ENCODE measurements at places on chromosomes 12 and 14.

- DNase-seq = no peak
Measured at GRCh38 chr12:102708108-102708507, 208.9 kb downstream of the PAH start.

GRCh38 chr14:21923820-21924219, 250.2 kb upstream of the OR4E1 start:
- DNase-seq = no peak

DNA sequence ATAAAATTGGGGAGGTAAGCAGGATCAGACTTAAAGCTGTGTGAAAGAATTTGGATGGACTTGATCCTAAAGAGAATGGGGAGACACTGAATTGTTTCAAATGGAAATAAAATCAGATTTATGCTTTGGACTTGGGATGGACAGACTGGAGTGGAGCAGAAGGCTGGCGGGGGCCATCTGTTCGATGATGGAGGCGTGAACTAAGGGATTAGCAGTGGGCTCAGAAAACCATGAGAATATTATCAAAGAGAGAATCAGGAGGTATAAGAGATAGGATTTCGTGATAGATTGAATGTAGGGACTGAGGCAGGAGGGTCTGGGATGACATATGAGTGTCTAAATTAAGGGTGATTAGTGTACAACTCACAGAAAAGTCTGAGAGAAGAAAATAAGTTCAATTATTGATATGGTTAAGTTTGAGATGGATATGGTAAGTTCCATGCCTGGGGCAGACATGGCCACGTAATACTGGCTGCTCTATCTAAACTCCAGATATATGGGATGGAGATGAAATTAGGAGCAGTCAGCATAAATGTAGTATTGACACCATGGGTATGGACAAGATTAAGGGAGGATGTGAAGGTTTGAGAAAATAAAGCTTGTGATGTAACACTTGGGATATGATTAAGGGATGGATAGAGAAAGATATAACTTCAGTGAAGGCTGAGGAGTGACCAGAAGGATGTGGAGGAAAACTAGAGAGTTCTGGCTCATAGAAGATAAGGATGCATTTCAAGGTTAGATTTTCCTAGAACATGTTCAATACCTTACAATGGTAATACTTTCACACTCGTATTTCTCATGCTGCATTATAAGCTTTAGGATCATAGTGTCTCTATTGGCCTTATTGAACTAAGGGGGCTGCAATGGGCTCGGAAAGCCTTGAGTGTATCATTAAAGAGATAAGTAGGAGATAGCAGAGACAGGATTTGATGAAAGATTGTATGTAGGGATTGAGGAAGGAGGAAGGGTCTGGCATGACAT, 1.0 kb upstream of the TSSK4 start:
- no peak for DNase-seq

DNA sequence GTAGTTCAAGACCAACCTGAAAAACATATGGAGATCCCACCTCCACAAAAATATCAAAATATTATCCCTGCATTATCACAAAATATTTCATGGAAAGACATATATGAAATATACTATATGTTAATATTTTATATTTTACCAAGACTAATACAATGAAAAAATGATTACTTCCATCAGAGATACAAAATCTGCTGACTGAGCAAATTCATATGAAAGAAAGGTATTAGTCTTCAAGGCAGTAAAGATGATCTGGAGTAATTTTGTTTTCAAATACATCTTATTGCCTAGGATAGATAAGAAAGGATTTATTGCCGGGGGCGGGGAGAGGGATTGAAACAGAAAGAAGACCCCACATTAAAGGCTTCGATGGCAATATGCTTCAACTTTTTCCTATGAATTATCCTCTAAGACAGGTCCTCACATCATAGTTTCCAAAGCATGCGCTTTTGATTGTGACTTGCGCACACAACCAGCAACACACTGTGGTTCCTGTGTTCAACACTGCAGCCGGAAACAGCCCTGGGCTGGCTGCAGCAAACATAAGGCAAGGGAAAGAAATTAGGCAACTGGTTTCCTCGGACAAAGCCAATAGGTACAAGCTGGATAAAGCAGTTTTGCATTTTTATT, 83.2 kb downstream of the SPPL3 start:
- peak; percentile 29 for DNase-seq

DNA sequence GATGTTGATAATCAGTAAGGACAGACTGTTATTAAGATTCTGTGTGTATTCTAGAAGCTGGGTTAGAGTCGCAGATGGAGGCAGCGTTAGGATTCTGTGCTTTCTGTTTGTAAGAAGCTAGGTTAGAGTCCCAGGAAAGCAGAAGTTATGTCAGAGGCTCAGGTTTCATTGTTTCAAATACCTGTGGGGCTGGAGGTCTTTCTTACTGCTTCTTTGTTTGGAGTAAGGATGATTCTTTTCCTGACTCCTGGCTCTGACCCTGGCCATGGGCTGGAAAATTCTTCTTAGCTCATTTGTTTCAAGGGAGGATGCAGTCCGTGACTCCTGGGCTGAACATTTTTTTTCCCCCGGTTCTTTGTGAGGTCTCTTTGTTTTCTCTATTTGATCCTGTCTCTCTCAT, 5.2 kb downstream of the MUCL1 start:
- no peak for DNase-seq

DNA sequence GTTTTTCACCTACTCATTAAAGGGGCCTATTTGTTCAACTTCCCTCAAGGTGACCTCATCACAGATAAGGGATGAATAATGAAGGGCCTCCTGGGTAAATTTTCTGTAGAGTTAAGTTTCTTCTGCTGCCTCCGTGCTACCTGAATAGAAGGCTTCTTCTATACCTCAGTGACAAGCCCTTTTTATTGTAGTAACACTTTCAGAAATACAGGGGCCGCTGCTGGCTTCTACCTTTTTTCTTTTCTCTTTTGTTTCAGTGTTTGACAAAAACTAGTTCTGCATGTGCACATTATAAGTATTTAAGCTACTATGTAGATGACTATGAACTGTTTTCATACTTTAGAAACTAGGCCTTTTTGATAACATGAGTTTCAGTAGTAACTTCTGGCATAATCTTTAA, 207.0 kb downstream of the NAV3 start:
- DNase-seq = no peak

DNA sequence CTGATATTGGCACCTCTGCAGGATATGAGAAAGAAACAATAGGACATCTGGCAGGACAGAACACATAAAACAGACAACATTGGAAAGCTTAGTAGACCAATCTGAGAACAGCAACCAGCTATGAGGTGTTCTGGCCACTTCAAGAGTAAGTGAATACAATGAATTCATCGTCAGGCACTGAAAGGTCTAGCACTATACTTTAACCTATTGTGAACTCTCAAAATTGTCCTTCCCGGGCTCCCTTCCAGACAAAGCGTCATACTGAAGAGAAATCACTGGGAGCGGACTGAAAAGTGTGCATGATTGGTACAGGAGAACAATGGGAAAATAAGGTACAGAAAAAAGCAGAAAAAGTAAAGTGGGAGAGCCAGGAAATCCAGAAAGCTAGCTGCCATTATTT, 75.8 kb downstream of the LRP6 start:
- no peak for DNase-seq

DNA sequence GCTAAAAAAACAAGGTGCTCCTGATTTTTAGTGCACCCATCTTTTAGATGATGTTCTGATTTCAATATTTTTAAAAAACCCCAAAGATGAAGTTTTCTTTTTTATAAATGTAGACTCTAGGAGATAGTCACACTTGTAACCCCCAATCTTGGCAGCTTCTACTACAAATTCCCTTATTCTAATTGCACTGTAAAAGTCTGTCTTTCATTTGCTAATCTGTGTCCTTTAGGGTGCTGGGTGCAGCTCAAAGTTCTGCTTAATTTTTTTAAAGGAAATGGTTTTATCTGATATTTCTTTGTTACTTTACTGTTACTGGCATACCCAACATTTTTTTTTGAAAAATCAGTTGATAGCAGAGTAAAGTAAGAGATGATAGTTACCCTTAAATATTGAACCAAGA, 172.0 kb downstream of the TRHDE start:
- DNase-seq = no peak

- DNase-seq = no peak
Measured at GRCh38 chr14:89029961-89030694, 205.7 kb downstream of the TTC8 start.

- peak; percentile 63 for DNase-seq
Measured at GRCh38 chr14:105292826-105293711, 7.7 kb downstream of the BRF1 start.

DNA sequence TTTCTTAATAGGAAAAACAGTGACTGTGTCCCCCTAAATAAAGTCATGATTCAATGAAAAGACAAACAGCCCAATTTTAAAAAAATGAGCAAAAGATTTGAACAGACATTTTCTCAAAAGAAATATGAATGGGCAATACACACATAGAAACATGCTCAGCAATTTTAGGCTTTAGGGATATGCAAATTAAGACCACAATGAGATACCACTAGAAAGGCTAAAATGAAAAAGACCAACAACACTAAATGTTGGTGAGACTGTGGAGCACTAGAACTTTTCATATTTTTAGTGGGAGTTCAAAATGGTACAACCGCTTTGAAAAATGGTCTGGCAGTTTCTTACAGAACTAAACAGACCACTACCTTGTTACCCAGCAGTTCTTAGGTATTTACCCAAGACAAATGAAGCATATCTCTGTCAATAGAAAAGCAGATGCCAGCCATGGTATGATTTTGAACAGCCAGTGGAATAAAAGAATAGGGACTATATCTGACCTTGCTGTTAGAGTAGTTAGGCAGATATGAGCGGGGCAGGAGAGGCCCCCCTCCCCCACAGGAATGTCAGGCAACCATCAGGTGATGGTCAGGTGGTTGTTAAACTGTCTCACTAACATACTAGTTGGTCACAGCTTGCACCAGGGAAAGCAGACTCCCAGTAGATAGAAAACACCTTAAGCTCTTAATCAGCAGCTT, 108.8 kb downstream of the PRKCH start:
- no peak for DNase-seq
